ENCODE measurements at places on chromosomes 12 and 14. TPM values are rescaled to one million over a fixed set of nuclear protein-coding genes. Genes with fewer than 3 reads are reported as not detected.

- no peak for DNase-seq
Observed at GRCh38 chr12:77351860-77352259, 286.5 kb upstream of the E2F7 start.

- DNase-seq = no peak
Observed at GRCh38 chr12:116620124-116620491, 60.9 kb downstream of the MAP1LC3B2 start.

DNA sequence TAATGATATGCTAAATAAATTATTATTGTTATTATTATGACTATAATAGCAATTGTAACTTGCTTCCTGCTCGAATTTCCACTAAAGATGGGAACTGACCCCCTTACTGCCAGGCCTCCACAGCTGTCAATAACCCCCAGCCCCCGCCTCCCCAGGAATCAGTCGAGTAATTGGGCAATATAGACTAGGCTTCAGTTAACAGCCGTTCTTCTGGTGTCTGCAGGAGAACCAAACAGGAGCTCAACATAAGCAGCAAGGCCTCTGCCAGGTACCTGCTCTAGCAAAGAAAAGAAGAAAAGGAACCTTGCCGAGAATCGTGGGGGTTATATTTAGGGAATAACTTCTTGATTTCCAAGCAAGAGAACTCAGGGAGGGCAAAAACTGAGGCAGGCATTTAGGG is 21.8 kb downstream of the HOXC4 start:
- DNase-seq = no peak

- DNase-seq = no peak
Observed at GRCh38 chr14:56073799-56074198, 44.4 kb upstream of the PELI2 start.

DNA sequence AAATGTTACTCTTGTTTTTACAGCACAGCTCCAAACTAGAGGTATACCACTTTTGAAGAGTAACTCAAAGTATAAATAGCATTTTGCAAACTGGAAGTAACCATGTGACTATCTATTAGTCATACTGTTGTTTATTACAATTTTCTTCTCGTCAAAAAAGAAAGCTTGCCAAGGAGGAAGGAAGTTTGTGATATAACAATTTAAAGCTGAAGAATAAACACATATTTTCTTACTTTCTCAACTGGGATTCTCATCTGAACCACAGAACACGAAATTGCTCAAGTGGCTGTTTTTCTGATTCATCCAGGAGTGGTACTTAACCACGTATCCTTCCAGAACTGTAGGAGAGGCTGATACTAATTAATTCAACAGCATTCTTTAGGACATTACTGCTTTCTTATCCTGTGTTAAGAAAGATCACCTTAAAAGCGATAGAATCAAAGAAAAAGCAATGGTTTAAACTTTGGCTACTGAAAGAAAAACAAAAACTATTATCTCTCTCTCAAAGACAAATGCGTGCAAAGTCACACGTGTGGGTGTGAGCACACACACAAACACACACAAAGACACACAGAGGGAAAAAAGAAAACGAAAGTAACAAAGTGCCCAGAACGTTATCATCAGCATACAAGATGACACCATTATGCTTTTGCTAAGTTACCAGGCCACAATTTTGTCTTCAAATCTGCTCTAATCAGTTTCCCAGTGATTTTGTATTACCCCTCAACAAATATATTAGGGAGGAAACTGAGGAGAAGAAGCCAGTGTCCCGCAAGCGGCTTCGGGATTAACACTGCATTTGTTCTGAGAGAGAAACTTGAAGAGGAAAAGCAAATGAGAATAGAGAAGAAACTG is at the start of gene CLEC2B:
Gene CLEC2B, minus strand, starts transcription at position 48 of the 855 bp plus-strand sequence.
- no peak for DNase-seq

Gene SRGAP1
- 16.0 TPM for total RNA-seq
